ENCODE measurements at places on chromosomes 2 and 18. TPM values are rescaled to one million over a fixed set of nuclear protein-coding genes. Genes with fewer than 3 reads are reported as not detected.

The PLGLB2 gene
- 1.5 TPM for total RNA-seq

The ARHGAP15 gene
- total RNA-seq: not detected

The ALPG gene
- total RNA-seq: not detected

The IL18RAP gene
- not detected for total RNA-seq

The PLGLB1 gene
- 0.38 TPM for total RNA-seq

- H3K27ac ChIP-seq: peak overlapping the region; percentile 74
- H3K27me3 ChIP-seq: no peaks in the 10 kb centered on the region
- no peak overlapping the region for H3K4me3 ChIP-seq
- no peaks in the 10 kb centered on the region for H3K36me3 ChIP-seq
Observed at GRCh38 chr2:175815537-175815936, 186.5 kb downstream of the LNPK start.

DNA sequence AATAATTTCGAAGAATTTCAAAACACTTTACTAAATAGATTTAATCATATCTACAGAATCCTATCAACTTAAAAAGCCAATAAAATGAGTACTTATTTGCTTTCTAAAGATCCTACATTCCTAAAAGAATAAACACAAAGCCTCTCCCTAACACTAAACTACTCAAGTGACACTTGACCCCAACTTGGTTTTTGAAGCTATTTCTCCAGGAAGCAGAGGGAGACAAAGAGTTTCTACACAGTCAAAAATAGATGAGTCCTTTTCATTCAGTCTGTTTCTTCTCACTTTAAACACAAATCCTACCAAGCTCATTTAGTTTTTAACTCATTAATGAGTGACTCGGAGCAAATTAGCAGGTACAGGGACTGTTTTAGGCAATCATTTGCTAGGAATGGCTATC, 2.1 kb downstream of the ATL2 start:
- DNase-seq: no peak
- H3K4me3 ChIP-seq: peak overlapping the region; percentile 81
- no peaks in the 10 kb centered on the region for H3K36me3 ChIP-seq
- H3K27ac ChIP-seq: no peak overlapping the region

- no peaks in the 10 kb centered on the region for H3K4me1 ChIP-seq
- H3K36me3 ChIP-seq: no peaks in the 10 kb centered on the region
- H3K27me3 ChIP-seq: peaks cover 3% of the 10 kb centered on the region
- DNase-seq: no peak
Observed at GRCh38 chr18:52334307-52334706, 5.7 kb upstream of the DCC start.

- no peaks in the 10 kb centered on the region for H3K36me3 ChIP-seq
- no peak overlapping the region for H3K27ac ChIP-seq
- H3K4me3 ChIP-seq: no peak overlapping the region
- no peak for DNase-seq
- H3K4me1 ChIP-seq: no peaks in the 10 kb centered on the region
Observed at GRCh38 chr18:58446391-58447060, 182.4 kb downstream of the ALPK2 start.

- H3K4me1 ChIP-seq: peaks cover 61% of the 10 kb centered on the region
- H3K27me3 ChIP-seq: no peaks in the 10 kb centered on the region
- H3K36me3 ChIP-seq: no peaks in the 10 kb centered on the region
- DNase-seq: peak; percentile 38
Observed at GRCh38 chr2:188973641-188974040, 532 bp upstream of the COL3A1 start.

GRCh38 chr2:8134985-8135682, 546.7 kb upstream of the ID2 start:
- no peak overlapping the region for H3K27ac ChIP-seq
- DNase-seq: no peak
- H3K4me1 ChIP-seq: peaks cover 16% of the 10 kb centered on the region

- no peak overlapping the region for H3K4me3 ChIP-seq
- no peaks in the 10 kb centered on the region for H3K36me3 ChIP-seq
- DNase-seq: peak; percentile 95
- no peaks in the 10 kb centered on the region for H3K27me3 ChIP-seq
- peak overlapping the region; percentile 60 for H3K27ac ChIP-seq
Observed at GRCh38 chr18:67733088-67733487, 216.6 kb upstream of the DSEL start.

- H3K4me3 ChIP-seq: no peak overlapping the region
- no peaks in the 10 kb centered on the region for H3K27me3 ChIP-seq
- H3K4me1 ChIP-seq: no peaks in the 10 kb centered on the region
- DNase-seq: peak; percentile 32
Observed at GRCh38 chr2:23602116-23602515, 217.1 kb downstream of the KLHL29 start.
